ENCODE measurements at places on chromosomes 2 and 18. TPM values are rescaled to one million over a fixed set of nuclear protein-coding genes. Genes with fewer than 3 reads are reported as not detected.

FHOD3 gene
- total RNA-seq = 2.4 TPM

ANKRD39 gene
- total RNA-seq = 21.4 TPM

GAD1 gene
- 0.76 TPM for total RNA-seq

PRKAG3 gene
- total RNA-seq = not detected

C1QL2 gene
- 0.53 TPM for total RNA-seq

FN1 gene
- 192 TPM for total RNA-seq

CLEC4F gene
- total RNA-seq = not detected

DSG2 gene
- total RNA-seq = 57.5 TPM

ITPRID2 gene
- 45.3 TPM for total RNA-seq

KCNJ3 gene
- not detected for total RNA-seq

UGT1A5 gene
- not detected for total RNA-seq

HOXD3 gene
- total RNA-seq = 0.20 TPM

MROH2A gene
- 0.26 TPM for total RNA-seq

CROCC2 gene
- not detected for total RNA-seq

ASB18 gene
- total RNA-seq = not detected

TUBB8B gene
- not detected for total RNA-seq

ABCB11 gene
- total RNA-seq = not detected

PAPOLG gene
- total RNA-seq = 8.6 TPM

FBXO41 gene
- total RNA-seq = 5.2 TPM

MYOM1 gene
- 0.30 TPM for total RNA-seq

SLC9A2 gene
- total RNA-seq = 2.8 TPM

HOXD9 gene
- total RNA-seq = 1.8 TPM

GKN2 gene
- total RNA-seq = 2.2 TPM

RNU2-63P gene
- not detected for total RNA-seq

RDH14 gene
- 36.9 TPM for total RNA-seq

C2orf15 gene
- 1.0 TPM for total RNA-seq

RND3 gene
- 46.2 TPM for total RNA-seq

CCDC102B gene
- 0.49 TPM for total RNA-seq

ZBTB7C gene
- total RNA-seq = 0.17 TPM

ZNF521 gene
- total RNA-seq = not detected

SOCS6 gene
- total RNA-seq = 31.4 TPM

IL1F10 gene
- total RNA-seq = not detected

AQP12A gene
- total RNA-seq = not detected

CXXC1 gene
- 50.9 TPM for total RNA-seq

DUSP19 gene
- total RNA-seq = 0.45 TPM

THADA gene
- total RNA-seq = 22.5 TPM

ECEL1 gene
- total RNA-seq = 0.19 TPM

SERPINB11 gene
- total RNA-seq = not detected

All from A549 treated with Mapracorat at 1 μM for 4 hours (cell line).